Upper lobe of right lung (tissue), 1 donor: ENCODE measurements at places on chromosomes 4 and X. TPM values are rescaled to one million over a fixed set of nuclear protein-coding genes. Genes with fewer than 3 reads are reported as not detected.

CD38 gene
- 2.4 TPM for total RNA-seq

DNA sequence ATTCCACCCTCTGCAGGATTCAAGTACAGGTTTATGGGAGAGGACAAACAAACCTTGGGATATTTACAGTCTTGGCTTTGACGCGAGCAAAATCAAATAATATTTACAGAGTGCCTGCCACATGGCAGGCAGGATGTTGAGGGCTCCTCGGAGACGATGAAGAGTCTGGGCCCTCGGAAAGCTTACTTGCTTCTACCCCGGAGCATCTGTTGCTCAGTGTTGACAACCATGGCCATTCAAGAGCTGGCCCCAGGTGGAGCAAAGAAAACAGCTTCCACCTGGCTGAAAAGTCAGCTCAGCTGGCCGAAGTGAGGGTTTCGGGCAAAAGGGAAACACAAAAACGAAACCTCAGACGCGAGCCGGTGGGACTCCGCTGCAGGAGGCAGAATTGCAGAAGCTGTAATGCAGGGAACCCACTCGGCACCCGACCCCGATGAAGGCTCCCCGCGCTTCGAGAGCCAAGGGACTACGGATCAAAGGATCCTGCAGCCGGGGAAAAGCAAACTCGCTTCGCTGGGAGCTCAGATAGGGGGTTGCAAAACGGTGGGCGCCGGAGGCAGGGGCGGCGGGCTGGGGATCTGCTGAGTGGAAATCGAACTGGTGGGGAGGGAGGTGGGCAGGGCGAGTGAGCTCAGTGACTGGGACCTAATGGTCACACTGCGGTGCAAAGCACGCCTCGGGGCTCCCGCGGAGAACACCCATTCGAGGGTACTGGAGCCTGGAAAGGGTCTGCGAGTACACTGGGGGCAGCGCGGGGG is 805 bp downstream of the ATP8A1 start:
- peaks cover 27% of the 10 kb centered on the region for H3K4me1 ChIP-seq
- peak overlapping the region; percentile 94 for H3K27ac ChIP-seq
- H3K27me3 ChIP-seq = no peaks in the 10 kb centered on the region
- H3K4me3 ChIP-seq = peak overlapping the region; percentile 91
- H3K36me3 ChIP-seq = no peaks in the 10 kb centered on the region

DNA sequence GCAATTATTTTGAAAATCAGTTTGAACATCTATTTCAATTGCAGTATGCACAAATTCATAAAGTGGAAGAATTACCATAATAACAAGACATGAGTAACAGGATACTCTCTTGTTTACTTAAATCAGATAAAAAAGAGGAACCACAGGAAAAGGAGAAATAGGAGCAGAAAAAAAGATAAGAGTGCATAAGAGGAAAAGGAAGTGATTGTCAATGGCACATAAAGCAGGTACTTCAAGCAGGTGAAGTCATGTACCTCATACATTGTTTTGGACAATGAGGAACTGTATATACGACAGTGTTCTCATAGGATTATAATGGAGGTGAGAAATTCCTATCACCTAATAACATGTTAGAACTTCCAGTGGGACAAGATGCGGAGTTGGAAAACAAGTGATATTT is 334.5 kb upstream of the PCDH7 start:
- H3K4me3 ChIP-seq = no peak overlapping the region
- no peaks in the 10 kb centered on the region for H3K4me1 ChIP-seq
- H3K36me3 ChIP-seq = no peaks in the 10 kb centered on the region
- H3K27me3 ChIP-seq = no peaks in the 10 kb centered on the region
- H3K27ac ChIP-seq = no peak overlapping the region
- no peak for DNase-seq

F8A3 gene
- total RNA-seq = not detected

DNA sequence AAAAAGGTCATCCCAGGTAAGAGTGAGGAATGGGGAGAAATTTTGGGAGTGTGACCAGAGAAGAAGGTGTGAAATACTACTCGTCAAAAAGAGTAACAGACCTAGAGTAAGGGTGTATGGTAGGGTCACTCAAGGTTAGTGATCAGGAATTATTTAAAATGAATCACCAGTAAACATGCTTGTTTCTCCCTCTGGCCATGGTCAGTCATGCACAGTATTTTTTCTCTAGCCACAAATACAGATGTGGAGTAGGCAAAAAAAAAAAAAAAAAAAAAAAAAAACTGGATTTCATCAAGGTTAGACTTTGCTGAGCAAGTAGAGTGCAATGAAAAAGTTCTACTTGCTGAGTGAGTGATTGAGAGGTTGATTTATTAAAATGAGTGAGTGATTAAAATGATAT is 34.2 kb upstream of the SLIT2 start:
- H3K36me3 ChIP-seq = no peaks in the 10 kb centered on the region
- no peak overlapping the region for H3K4me3 ChIP-seq
- H3K27me3 ChIP-seq = no peaks in the 10 kb centered on the region
- no peak for DNase-seq

GRCh38 chrX:78124307-78124706 is 15.1 kb downstream of the TAF9B start:
- H3K4me3 ChIP-seq = no peak overlapping the region
- no peaks in the 10 kb centered on the region for H3K4me1 ChIP-seq
- H3K27ac ChIP-seq = no peak overlapping the region
- DNase-seq = no peak
- no peaks in the 10 kb centered on the region for H3K27me3 ChIP-seq

ADH1B gene
- 744 TPM for total RNA-seq

DNA sequence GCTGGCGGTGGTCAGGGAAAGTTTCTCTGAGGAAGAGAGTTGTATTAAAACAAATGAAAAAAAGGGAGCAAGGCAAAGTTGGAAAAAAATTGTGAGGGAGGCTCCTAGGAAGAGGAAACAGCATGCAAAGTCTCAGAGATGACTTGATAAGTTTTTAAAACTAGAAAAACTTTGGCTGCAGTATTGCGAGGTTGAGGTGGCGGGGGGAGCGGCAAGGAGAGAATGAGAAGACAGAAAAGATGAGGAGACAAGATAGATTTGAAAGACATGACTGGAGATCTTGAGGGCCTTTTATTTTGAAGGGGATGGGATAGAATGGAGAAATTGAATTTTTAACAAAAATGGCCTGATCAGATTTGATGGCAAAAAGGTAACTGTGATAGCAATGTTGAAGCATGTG is 4.8 kb upstream of the UBE2D3 start:
- DNase-seq = no peak
- H3K27me3 ChIP-seq = no peaks in the 10 kb centered on the region
- H3K4me1 ChIP-seq = no peaks in the 10 kb centered on the region

BEX3 gene
- total RNA-seq = 124 TPM
